ENCODE measurements at places on chromosomes 1 and 21.

DNA sequence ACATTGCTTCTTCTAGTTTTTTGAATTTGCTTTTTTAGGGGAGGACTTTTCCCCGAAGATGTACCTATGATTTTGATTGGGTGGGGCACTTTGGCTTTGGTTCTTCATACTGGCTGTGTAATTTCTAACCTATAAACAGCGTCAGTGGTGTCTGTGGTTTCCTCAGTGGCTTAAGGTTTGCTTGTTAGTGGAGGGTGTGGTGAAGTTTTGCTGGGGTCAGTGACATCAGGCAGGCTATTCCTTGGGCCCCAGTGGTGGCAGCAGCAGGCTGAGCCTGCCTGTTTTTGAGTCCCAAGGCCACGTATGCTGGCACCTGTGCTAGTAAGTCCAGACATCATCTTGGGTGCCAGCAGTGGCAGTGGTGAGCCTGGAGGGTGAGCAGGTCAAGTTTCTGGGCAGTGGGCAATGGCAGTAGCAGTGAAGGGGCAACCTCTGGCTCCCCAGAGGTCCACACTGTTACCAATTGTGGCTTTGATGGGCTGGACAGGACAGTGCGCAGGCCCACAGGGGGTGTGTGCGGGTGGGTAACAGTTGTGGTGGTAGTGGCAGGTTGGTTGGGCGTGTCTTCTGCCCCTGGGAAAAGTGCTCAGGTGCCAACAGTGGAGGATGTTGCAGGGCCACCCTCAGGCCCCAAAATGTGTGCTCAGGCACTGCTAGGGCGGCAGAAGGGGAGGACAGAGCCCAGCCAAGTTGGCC, 54.9 kb upstream of the B3GALT2 start:
- no peak for DNase-seq

DNA sequence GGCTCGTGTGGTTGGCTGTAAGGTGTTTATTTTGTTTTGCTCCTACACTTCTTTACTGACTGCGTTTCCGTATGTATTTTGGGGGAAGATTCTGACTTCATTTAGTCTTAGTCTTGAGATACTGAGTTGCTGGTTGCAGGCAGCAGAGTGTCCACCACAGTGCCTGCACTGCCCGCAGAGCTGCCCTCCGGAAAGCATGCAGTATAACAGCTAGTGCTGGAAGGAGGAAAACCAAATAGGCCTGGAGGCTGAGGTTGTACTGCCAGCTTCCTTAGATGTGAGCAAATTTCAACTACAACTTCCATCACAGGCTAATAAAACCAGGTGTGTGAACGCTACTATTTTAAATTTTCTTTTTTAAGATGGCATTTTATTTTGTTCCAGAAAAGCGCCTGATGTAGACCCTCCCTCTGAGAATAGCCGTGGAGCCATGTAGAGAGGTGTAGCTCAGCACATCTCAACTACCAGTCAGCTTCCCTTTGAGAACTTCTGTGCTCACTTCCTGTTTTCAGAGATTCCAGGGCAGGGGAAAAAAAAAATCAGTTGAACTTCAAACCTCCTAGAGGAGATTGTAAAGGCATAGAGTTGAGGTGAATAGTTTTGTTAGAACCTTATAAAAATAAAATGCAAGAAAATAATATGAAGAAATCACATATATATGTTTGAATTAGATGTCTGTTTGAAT, 17.6 kb downstream of the LMO4 start:
- DNase-seq: no peak

- no peak for DNase-seq
These were observed 265.0 kb upstream of the USP24 start for GRCh38 chr1:55480029-55480795.

DNA sequence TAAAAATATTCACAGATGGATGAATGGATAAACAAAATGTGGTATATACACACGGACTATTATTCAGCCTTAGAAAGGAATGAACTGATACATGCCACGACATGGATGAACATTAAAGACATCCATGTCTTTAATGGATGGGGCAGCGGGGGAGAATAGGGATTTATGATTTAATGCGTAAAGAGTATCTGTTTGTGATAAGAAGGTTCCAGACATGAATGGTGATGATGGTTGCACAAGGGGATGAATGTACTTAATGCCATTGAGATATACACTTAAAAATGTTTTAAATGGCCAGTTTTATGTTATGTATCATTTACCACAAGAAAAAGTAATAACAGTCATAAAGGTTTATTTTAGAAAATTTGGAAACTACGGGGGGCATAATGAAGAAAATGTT, 108.6 kb upstream of the WLS start:
- no peak for DNase-seq

GRCh38 chr1:80892539-80892938, 908.2 kb upstream of the ADGRL2 start:
- DNase-seq: no peak

DNA sequence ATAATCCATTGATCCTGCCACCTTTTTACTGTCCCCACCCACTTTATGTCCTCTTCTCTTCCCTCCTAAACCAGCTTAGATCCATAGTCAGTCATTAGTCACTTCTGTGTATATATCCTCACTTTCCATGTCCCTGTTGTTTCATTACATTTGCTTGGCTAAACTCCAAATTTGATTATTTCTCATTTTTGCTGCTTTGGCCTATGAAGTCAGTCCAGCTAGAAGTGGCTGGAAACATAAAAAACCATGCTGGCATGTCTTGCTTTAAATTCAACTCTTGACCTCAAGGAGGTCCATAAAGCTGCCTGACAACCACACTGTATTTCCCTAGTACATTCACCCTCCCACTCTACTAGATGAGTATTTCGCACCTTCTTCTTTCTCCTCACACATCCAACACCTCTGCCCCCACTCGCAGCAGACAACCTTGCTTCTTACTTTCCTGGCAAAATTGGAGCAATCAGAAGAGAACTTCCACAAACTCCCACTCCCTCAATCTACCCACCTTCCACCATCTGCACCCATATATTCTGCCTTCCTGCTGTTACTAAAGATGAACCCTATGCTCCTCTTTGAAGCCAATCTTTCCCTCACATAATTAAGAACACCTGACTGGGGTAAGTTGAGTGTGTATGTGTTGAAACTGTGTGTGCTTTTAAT, 72.1 kb downstream of the ZNF648 start:
- no peak for DNase-seq

- no peak for DNase-seq
These were observed 117.7 kb downstream of the EIF4G3 start for GRCh38 chr1:21059021-21059420.

Data from AG09309 (cell line).